ENCODE measurements at places on chromosomes 16 and 17. TPM values are rescaled to one million over a fixed set of nuclear protein-coding genes. Genes with fewer than 3 reads are reported as not detected.

The FTO gene
- 69.0 TPM for total RNA-seq

The ITGA2B gene
- 6.7 TPM for total RNA-seq

DNA sequence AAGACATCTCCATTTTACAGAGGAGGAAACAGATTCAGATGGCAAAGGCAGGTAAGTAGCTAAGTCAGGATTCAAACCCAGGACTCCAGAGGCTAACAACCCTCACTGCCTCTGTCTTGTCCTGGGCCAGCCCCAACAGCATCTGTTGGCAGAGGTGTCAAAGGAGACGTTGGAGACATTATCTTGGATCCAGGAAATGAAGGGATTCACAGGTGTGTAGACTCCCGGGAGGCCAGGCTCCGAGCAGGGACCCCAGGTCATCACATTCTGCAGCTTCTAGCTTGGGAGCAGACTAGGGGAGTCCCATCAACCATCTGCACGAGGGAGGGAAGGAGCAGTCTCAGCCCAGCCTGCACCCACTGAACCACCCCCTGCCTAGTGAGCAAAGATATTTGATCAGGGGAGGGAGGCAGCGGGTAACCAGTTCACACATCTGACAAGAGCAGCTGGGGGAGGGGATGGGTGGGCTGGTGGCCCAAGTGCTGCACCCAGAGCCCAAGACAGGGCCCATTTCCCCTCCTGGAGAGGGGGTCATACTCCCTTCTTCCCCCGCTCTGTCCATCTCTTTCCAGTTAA is 1.0 kb upstream of the B9D1 start:
- no peaks in the 10 kb centered on the region for H3K36me3 ChIP-seq
- no peak overlapping the region for H3K27ac ChIP-seq
- H3K4me3 ChIP-seq: no peak overlapping the region
- H3K4me1 ChIP-seq: no peaks in the 10 kb centered on the region
- H3K27me3 ChIP-seq: peaks cover 18% of the 10 kb centered on the region

GRCh38 chr16:68296693-68297092 is 14.1 kb downstream of the SLC7A6OS start:
- no peak overlapping the region for H3K4me3 ChIP-seq
- no peaks in the 10 kb centered on the region for H3K4me1 ChIP-seq
- H3K36me3 ChIP-seq: peaks cover 100% of the 10 kb centered on the region
- no peaks in the 10 kb centered on the region for H3K27me3 ChIP-seq
- DNase-seq: no peak

DNA sequence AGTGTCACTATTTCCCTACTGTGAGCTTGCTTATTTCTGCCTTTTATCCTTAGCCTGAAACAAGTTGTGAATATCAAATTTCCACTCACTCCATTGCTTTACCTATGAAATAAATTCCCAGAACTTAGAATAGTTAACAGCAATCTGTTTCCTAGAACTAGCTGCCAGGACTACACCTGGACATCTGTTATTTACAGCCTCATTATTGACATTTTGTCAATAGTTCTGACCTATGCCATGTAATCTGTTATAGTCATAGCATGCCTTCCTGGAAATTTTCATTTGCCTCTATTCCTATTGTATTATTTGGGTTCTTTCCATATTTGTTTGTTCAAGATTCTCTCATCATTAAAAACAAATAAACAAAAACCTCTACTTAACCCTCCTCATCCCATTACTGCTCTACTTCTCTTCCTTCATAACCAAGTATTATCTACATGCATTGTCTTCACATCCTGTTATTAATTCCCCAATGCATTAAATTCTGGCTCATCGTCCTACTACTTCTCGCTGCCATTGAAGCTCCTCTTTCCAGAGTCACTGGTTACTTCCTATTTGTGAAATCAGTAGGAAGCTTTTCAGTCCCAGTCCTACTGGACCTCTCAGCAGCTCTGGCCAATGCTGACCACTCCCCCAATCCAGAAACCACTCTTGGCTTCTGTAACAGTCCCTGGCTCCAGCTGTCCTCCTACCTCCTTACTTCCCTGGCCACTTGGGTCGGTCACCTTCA is 55.3 kb downstream of the PIGL start:
- peaks cover 20% of the 10 kb centered on the region for H3K4me1 ChIP-seq
- no peaks in the 10 kb centered on the region for H3K27me3 ChIP-seq
- DNase-seq: no peak
- H3K36me3 ChIP-seq: no peaks in the 10 kb centered on the region
- H3K27ac ChIP-seq: no peak overlapping the region

DNA sequence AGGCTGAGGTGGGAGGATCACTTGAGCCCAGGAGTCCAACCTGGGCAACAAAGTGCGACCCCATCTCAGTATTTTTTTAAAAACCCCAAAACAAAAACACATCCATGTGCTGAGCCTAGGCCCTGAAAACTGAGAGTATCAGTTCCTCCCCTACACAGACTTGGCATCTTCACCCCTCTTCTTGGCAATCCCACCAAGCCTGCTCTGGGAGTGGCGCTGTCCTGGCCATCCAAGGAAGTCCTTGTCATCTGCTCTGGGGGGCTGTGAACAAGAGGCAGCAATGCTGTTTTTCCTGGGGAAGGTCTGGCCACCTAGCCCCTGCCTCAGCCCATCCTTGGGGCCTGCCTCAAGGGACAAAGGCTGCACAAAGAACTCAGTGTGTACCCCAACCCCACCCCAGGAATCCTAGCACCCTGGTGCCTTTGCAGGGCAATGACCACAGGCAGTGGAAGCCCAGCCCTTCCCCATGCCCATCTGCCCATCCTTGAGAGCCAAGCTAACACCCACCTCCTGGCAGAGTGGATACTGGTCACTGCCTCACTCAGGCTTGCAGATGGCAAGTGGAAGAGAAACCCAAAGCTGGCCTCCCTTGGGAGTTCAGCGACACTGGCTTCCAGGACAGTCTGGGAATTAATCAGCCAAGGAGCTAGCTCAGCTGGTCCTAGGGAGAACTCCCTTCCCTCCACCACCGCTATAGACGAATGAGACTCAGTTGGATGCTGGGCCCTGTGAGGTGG is 14.8 kb upstream of the GFOD2 start:
- no peak overlapping the region for H3K4me3 ChIP-seq
- peaks cover 61% of the 10 kb centered on the region for H3K36me3 ChIP-seq
- no peak overlapping the region for H3K27ac ChIP-seq
- DNase-seq: peak; percentile 17
- H3K27me3 ChIP-seq: no peaks in the 10 kb centered on the region

Measured in left lung (tissue), 14 donors.